ENCODE measurements at places on chromosomes 1 and 21.
A peak's percentile ranks its signal among the peaks of the same experiment; 100 is the strongest.

DNA sequence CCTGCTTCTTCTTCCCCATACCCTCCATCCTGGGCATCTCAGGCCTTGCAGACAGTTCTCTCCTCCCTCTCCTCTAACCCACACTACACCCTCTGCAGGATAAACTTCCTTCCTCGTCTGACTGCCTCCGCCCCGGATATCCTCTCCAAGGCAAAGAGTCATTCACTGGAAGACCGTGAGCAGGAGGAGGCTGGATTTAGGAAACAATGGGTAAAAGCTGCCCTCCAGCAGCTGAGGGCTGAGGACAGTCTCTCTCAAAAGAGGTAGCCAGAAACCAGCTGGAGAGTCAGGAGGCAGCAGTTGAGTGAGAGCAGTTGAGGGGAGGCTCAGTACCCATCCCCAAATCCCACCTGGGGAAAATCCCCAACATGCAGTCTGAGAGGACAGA is 1.4 kb downstream of the CSRP1 start:
- DNase-seq, result no peak

GRCh38 chr1:40646315-40646714 is 19.2 kb downstream of the RIMS3 start:
- DNase-seq, result peak; percentile 39

- DNase-seq, result no peak
These were observed 275.9 kb upstream of the C1orf105 start for GRCh38 chr1:172144445-172145061.

DNA sequence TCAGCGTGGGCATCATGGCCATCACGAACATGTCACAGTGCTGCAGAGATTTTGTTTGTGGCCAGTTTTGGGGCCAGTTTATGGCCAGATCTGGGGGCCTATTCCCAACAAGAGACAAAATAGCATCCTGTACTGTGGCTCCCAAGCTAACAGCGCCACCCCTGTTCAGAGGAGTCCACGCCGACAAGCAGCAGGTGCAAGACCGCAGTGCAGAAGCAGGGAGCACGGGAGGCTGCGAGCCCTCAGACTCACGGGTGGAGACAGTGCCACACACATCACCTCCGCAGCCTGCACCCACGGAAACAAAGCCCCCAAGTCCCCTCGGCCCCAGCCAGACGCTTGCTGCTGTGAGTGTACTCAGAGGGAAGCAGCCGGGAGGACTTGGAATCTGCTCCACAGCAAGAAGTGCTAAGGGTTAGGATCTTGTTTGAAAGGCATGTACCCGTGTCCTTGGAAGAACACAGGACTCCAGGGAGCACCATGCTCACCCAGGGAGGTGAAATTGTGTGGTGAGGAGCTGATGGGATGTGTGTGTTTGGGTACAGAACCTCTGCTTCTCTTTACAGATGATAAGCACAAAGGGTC is 7.1 kb downstream of the TCP10L start:
- peak; percentile 38 for DNase-seq

All from SW480 (cell line).